NCI-H524 treated with DMSO at 0.1 percent for 48 hours (cell line): ENCODE measurements at places on chromosomes 5 and 9.
A peak's percentile ranks its signal among the peaks of the same experiment; 100 is the strongest.

DNA sequence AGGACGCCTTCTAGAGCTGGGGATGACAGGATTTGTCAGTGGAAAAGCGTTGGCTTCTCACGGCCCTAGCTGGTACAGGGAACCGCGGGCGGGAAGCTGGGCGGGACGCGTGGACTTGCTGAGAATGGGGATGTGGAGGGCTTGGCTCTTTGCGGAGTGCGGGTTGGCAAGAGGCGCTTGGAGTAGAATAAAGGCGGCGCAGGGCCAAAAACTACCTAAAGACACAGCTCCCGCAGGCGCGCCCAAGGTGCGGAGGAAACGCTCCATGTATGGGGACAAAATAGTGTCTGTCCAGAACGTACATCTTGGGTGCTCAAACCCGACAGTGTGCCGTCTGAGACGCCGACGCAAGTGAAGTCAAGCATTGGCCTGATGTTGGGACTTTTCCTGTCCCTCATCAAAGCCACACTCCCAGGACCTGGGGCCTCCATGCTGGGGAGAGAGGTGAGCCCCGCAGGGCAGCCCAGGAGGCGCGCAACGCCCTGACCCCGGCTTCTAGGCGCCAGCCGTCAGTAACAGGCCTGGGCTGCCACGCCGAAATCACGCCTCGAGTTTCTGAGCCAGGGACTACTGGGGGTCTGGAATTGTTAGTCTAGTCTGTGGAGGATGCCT, 1.6 kb upstream of the NKX2-5 start:
- DNase-seq: no peak

GRCh38 chr9:132888151-132888550, 9.5 kb downstream of the SPACA9 start:
- no peak for DNase-seq

DNA sequence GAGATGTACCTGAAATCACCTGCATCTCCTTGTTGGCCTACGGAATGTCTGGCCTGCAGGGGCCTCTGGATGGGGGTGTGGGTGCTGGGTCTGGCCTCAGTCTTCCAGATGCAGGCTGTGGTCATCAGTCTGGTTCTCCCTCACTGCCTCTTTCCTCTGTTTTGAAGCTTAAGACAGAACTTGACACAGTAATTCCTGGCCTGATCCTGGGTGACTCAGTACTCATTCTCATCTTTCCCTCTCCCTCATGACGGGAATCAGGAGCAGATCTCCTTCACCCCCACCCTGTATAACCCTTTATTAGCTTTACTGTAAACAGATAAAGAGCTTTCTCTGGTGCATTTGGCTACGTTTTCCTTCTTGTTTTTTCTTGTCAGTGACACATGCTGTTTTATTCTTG, 89.3 kb upstream of the ADAMTS16 start:
- DNase-seq: no peak

DNA sequence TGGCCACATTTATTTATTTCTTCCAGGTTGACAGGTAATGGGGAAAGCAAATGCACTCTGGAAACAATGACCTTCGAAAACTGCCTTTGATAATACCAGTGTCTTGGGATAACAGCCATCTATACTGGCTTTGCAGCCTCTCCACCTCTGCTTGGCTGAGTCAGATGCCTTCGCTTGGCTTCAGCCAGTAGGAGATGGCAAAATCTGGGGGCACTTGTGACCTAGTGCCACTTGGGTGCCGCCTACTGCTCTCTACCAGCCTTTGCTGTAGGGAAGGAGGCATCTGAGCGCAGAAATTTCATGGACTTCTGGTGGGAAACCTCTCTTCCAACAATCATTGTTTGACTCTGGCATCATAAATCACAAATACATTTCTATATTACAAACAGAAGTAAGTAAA, 21.8 kb downstream of the FYB1 start:
- no peak for DNase-seq

- DNase-seq: peak; percentile 75
Measured at GRCh38 chr5:82074950-82075349, 103.1 kb downstream of the ATG10 start.

- no peak for DNase-seq
Measured at GRCh38 chr9:124045076-124045829, 33.7 kb downstream of the LHX2 start.

DNA sequence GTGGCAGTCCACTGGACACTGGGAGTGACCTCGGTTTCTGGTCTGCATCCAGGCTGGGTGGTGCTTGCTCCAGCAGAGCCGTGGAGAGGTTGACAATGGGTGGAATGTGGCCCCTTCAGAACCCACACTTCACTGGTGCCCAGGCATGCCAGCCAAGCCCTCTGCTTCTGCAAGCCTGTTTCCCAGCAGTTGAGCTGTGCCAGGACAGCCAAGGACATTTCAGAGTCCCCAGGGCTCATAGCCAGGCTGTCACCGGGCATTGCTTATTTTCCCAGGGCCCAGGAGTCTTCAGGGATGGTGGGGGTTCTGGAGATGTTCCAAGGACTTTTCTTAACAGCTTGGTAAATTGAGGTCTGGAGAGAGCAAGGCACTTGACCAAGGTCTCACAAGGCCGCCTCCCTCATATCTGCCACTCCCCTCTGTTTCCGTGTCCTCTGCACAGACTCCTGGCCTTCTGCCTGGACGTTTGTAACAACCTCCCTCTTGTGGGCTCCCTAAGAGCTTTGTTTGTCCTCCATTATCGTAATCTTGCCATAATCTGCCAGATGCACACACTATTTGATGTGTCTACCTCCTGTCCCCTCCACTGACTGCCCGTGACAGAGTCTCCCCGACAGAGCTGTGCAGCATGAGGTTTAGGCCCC, 3.8 kb upstream of the NDST1 start:
- DNase-seq: peak; percentile 81

- DNase-seq: no peak
Measured at GRCh38 chr5:137134920-137135532, 364.1 kb downstream of the SPOCK1 start.

- no peak for DNase-seq
Measured at GRCh38 chr5:166024970-166025369, 2266.5 kb upstream of the WWC1 start.
